ENCODE measurements at places on chromosomes 12 and 14.

- DNase-seq: no peak
Observed at GRCh38 chr12:131681257-131681620, 29.7 kb upstream of the SFSWAP start.

GRCh38 chr14:104326848-104327247 lies 188.5 kb downstream of the KIF26A start:
- no peak for DNase-seq

DNA sequence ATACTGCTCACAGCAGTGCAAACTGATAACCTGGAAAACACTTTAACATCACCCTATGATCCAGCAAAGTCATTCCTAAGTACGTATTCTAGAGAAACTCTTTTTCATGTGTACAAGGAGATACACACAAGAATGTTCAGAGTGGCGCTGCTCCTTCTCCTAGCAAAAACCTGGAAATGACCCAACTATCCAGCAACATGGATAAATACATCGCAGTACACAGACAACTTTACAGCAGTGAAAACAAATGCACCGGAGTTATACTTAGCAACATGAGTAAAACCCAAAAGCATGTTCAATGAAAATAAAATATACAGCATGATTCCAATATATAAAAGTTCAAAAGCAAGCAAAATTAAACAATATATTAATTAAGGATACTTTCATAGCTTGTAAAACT lies 18.7 kb downstream of the SART3 start:
- no peak for DNase-seq

- DNase-seq: no peak
Observed at GRCh38 chr14:85921241-85921640, 391.3 kb downstream of the FLRT2 start.

GRCh38 chr12:28759333-28759732 lies 389.7 kb upstream of the FAR2 start:
- no peak for DNase-seq

- no peak for DNase-seq
Observed at GRCh38 chr12:67918441-67918840, 70.8 kb upstream of the IFNG-AS1 start.
